HT1080 (cell line): ENCODE measurements at places on chromosomes 2 and 18.

DNA sequence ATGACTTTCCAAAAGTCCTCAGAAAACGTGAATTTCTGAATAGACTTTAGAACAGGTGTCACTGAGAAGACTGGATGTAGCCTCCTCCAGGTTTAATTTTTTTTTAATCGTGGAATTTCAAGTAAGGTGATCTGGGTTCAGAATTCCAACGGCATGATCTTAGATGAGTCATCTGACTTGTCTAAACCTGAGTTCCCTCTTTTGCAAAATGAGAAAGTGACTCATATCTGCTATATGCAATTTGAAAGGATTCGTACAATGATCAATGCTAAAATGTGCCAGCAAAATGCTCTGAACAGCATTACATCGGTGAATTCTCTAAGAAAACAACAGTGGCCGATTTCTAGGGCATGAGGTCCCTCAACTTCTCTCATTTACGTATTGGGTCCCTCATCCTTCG is 69.1 kb upstream of the ZNF516 start:
- DNase-seq = peak; percentile 67

GRCh38 chr2:239308661-239309397 is 92.0 kb downstream of the HDAC4 start:
- DNase-seq = no peak

GRCh38 chr2:241950413-241951315 is 81.1 kb downstream of the RTP5 start:
- peak; percentile 41 for DNase-seq

GRCh38 chr2:183033951-183034350 is 4.3 kb downstream of the NCKAP1 start:
- DNase-seq = no peak

GRCh38 chr2:157441072-157441454 is 2.8 kb downstream of the CYTIP start:
- DNase-seq = no peak

- no peak for DNase-seq
Observed at GRCh38 chr2:28134857-28135256, 244.3 kb downstream of the BABAM2 start.

DNA sequence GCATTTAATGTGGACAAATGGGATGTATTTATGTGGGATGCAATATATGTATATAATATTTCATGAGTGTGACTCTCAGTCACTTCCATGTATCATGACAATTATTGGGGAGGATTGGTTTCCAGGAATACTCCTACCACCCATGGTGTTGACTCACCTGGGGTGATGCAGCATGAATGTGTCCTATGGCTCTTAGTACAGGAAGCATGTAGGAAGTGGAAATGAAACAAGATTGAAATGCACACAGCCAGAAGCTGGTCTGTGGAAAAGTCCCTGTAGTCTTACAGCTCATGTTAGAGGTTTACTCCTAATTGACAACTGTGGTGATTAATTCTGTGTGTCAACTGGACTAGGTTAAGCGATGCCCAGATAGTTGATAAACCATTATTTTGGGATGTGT is 89.3 kb upstream of the HAAO start:
- peak; percentile 71 for DNase-seq

DNA sequence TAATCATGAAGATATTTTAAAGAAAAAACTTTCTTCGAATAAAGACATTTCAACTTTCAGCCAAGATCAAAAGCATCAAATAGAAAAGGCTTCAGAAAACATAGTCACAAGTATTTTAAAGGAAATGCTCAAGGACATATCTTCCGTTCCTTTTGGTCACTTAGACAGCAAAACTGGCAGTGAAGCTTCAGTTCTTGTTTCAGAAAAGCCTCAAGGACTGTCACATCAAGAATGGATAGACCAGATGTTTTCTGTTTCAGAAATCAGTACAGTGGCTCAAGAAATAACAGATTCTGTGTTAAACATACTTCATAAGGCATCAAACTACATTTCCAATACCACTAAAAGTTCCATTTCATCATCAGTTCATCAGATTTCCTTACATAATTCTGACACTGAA is 51.8 kb downstream of the FSIP2 start:
- no peak for DNase-seq

DNA sequence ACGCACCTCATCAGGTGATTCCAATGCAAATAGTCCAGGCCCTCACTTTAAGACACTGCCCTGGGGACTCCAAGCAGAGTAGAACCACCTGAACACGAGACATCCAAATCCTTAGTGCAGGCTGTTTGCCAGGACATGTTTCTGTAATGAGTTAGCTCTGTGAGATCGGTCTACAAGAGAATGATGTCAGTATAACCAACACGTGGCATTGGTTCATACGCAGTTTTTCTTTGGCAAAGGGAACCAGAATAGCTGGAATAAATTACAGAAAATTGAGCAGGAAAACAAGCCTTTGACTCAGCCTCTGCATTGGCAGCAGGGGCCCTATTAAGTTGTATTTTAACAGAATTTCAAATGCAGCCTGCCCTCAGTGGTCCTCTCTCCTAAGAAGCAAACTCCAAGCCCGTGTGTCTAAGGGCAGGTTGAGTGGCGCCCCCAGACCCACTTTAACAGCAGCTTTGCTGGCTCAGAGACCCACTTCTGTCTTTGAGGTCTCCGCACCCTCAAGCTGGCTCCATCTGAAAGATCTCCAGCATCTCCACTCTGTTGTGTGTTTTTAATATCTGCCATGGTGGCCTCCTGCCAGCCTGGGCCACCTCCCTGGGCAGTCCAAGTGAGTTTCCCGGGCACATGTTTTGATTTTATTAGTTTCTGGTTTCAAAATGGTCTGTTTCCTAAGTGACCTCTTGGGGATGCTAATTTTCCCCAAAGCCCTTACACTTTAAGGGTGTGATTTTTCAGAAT is 61.3 kb downstream of the ALPK2 start:
- peak; percentile 65 for DNase-seq

DNA sequence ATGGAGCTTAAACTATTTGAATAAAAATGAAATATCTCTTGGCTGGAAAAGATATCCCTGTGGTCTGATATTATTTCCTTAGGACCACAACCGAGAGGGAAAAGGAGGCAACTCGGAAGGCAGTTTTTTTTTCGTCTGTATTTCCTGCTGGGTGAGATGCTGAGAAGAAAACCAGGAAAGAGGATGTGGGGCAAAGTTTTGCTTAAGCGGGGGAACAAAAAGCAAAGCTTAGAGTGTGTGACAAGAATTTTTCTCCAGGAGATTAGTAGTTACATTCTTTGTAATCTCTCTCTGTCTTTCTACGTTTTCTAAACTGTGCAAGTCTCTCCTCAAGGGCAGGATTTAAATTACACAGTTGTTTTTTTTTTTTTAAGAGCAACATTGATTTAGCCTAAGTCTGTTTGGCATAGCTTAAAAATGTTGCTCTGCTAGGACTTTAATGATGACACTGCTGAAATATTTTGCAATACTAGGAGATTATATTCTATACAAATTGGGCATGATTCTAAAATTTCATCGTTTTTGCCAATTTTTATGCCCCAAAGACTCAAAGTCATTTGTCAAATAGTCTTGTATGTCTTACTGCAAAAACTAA is 258.5 kb downstream of the KCNS3 start:
- DNase-seq = no peak

DNA sequence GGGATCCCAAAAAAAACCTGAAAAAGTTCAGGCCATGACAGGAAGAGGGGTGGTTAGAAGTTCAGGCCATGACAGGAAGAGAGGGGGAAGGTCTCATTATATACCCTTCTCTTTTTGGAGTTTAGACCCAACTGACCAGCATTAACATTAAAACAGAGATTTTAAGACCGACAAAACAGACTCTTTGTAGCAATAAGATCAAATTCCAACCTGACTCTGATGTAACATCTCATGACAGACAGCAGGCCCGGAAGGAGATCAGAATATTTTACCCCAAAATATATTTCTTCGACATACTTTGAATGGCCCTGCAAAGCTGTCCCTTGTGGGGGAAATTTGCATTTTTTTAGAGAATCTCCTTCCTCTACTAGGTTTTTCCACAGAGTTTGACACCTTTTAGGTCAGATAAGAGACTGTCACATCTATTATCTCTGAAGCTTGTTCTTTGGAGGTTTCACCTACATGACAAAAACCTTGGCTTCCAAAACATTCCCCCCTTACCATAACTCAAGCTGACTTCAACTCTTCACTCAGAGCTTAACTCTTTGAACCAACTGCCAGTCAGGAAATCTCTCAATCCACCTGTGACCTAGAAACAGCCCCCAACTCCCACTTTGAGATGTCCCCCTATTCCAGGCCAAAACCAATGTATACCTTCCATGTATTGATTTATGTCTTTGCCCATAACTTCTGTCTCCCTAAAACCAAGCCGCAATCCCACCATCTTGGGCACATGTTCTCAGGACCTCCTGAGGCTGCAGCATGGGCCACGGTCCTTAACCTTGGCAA is 51.0 kb upstream of the B3GNT2 start:
- DNase-seq = no peak

DNA sequence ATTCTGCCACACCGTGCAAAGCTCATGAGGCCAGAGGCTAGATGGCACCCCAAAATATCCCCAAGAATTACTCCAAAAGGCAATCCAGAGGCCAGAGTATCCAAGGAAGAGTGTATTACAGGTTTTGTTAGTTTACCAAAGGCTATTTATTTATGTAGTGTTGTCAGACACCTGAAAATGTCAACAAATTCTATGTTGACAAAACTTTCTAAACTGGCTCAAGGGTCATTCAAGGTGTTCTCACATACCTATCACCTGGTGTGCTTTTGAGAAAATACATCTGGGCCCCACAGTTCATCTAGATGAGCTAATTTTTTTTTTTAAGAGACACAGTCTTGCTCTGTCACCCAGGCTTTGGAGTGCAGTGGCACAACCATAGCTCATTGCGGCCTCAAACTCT is 12.4 kb upstream of the DTNB start:
- no peak for DNase-seq

DNA sequence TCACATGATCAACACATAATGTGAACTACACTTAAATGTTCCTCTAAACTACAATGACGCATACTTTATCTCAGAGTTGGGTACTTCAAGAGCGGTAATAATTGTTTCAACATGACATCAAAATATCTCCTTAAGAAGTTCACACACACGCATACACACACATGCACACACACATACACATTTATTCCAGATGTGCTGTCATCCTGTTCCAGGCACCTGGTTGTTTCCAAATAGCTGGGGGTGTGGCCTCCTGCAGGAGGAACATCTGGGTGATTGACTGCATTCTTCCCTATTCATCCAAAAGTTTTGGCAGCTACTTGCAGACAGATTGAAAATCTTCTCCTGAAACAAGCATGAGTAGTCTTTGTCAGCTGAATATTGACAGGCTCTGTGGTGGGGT is 37.9 kb upstream of the PIK3C3 start:
- DNase-seq = no peak

GRCh38 chr2:219598308-219599078 is 836 bp downstream of the STK11IP start:
- DNase-seq = no peak

- DNase-seq = no peak
Observed at GRCh38 chr18:77096936-77097886, 35.4 kb downstream of the MBP start.

GRCh38 chr2:136211701-136212100 is 93.8 kb upstream of the CXCR4 start:
- DNase-seq = no peak

GRCh38 chr2:10359246-10359645 is 56.5 kb downstream of the HPCAL1 start:
- DNase-seq = no peak

GRCh38 chr2:195575879-195576401 is 81.1 kb upstream of the SLC39A10 start:
- peak; percentile 75 for DNase-seq
